Progenitor cell of endocrine pancreas (in vitro differentiated cells): ENCODE measurements at places on chromosomes 16 and 17.

- H3K27ac ChIP-seq = no peak overlapping the region
- no peak overlapping the region for H3K4me3 ChIP-seq
- H3K4me1 ChIP-seq = peaks cover 12% of the 10 kb centered on the region
- H3K36me3 ChIP-seq = no peaks in the 10 kb centered on the region
Measured at GRCh38 chr16:77480681-77481315, 46.0 kb upstream of the ADAMTS18 start.

- H3K27me3 ChIP-seq = no peaks in the 10 kb centered on the region
- H3K4me3 ChIP-seq = no peak overlapping the region
- H3K36me3 ChIP-seq = peaks cover 18% of the 10 kb centered on the region
Measured at GRCh38 chr17:2243953-2244352, 59.6 kb downstream of the SMG6 start.

- no peak overlapping the region for H3K4me3 ChIP-seq
- H3K27me3 ChIP-seq = no peaks in the 10 kb centered on the region
- DNase-seq = no peak
- H3K36me3 ChIP-seq = no peaks in the 10 kb centered on the region
Measured at GRCh38 chr17:69223809-69224208, 4.8 kb downstream of the ABCA10 start.

GRCh38 chr16:78866521-78866920, 734.0 kb downstream of the MAF start:
- no peaks in the 10 kb centered on the region for H3K4me1 ChIP-seq
- H3K4me3 ChIP-seq = no peak overlapping the region
- no peak for DNase-seq
- H3K27ac ChIP-seq = no peak overlapping the region
- H3K36me3 ChIP-seq = no peaks in the 10 kb centered on the region

DNA sequence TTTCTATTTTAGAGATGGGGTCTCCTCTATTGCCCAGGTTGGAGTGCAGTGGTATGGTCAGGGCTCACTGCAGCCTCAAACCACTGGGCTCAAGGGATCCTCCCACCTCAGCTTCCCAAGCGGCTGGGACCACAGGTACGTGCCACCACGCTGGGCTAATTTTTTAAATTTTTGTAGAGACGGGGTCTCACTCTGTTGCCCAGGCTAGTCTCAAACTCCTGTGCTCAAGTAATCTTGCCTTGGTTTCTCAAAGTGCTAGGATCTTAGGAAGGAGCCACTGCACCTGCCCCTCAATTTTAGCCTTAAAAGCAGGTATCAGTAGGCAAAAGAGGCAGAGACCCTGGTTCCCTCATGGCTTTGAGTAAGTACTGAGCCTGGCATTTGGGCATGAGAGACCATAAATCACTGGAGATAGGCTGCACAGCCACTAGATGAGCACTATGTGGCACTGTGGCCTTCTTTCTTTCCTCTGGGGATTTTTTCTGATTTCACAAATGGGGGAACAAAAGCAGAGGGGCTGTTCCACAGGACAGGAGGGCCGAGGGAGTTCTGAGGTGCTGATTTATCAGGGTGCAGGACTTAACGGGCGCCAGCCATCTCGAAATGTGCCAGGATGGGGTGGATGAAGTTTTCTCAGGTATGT, 82.2 kb downstream of the PLXDC1 start:
- peaks cover 4% of the 10 kb centered on the region for H3K27me3 ChIP-seq
- no peak overlapping the region for H3K4me3 ChIP-seq

DNA sequence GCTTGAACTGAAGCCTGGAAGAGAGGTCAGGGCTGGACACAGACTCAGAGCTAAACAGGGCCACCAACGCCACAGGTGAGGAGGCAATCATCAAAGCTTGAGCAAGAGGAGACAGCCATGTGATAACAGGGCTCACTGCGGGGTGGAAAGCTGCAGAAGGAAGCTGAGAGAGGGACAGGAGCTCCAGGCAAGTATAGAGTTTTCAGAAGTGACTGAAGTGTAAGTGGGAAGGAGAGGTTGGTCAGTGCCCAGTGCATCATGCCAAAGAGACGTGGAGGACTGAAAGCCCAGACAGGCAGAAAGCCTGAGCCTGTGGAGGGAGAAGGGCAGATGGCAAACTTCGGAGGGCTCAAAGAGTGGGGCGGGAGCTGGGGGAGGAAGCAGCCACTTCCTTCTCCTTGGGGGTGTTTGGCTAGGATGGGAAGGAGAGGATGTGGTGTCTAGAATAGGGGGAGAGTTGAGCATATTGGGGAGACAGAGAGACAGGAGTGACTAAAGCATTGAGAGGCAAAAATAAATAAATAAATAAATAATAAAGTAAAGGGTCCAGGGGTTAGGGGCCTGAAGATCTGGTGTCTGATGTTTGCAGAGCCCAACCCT, 2.6 kb downstream of the KIFC3 start:
- DNase-seq = no peak
- H3K4me3 ChIP-seq = peak overlapping the region; percentile 50
- H3K4me1 ChIP-seq = peaks cover 54% of the 10 kb centered on the region
- no peaks in the 10 kb centered on the region for H3K36me3 ChIP-seq
- H3K27ac ChIP-seq = no peak overlapping the region

DNA sequence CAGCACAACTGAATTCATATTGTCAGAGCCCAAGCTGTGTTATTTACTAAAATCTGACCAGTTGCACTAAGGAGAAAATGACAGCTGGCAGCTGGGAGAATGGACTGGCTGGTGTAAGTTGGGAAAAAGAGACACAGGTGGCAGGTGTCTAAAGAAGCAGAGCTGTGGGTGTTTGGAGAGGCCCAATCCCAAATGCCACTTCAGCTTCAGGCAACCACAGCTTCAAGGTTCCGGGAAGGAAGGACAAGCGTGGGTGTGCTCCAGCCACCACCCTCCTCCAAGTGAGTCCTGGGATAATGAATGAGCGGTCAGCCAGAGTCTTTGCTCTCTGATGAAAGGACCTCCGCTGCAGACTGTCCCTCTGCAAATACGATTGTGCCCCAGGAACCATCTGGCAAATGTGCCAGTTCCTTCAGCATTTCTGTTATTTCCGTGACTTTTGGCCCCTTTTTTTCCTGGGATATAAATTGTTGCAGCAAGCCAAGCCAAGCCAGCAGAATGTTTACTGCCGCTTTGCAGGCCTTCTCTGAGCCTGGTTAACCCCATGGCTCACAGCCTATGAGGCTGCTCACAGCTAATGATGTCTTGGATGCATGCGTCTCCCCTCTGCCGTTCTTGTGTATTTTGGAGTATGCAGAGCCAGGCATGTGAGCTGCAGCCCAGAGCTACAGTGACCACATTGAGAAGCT, 9.5 kb upstream of the RHBDL3 start:
- no peak for DNase-seq
- no peak overlapping the region for H3K4me3 ChIP-seq
- H3K27ac ChIP-seq = no peak overlapping the region
- H3K4me1 ChIP-seq = peaks cover under 1% of the 10 kb centered on the region
- no peaks in the 10 kb centered on the region for H3K36me3 ChIP-seq

GRCh38 chr16:1026057-1026783, 44.6 kb downstream of the SOX8 start:
- H3K36me3 ChIP-seq = no peaks in the 10 kb centered on the region
- H3K4me1 ChIP-seq = no peaks in the 10 kb centered on the region
- no peak for DNase-seq
- H3K27ac ChIP-seq = no peak overlapping the region

DNA sequence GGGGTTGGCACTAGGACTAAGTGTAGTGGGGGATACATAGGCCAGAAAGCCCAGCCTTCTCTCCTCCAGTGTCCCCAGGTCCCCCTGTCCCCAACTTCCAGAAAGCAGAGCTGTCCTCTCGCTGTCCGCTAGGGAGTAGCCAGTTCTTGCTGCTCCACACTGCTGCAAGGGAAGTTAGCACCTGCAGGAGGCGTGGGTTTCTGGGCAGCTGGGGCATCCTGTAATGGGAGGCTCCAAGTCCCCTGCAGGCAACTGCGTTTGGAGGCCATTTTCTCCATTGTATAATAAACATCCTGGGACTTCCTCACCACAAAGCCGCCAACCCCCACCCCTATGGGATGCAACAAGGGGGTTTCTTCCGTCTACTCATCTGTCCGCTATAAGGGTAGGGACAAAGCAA, 1.7 kb downstream of the RPRML start:
- H3K27ac ChIP-seq = no peak overlapping the region
- H3K27me3 ChIP-seq = peaks cover 81% of the 10 kb centered on the region
- H3K4me3 ChIP-seq = no peak overlapping the region
- peaks cover 7% of the 10 kb centered on the region for H3K4me1 ChIP-seq
- peak; percentile 69 for DNase-seq

- H3K36me3 ChIP-seq = no peaks in the 10 kb centered on the region
- no peak overlapping the region for H3K4me3 ChIP-seq
- no peak overlapping the region for H3K27ac ChIP-seq
- peak; percentile 45 for DNase-seq
- peaks cover 6% of the 10 kb centered on the region for H3K27me3 ChIP-seq
Measured at GRCh38 chr17:68398691-68399637, 58.3 kb downstream of the WIPI1 start.

GRCh38 chr17:82373731-82374625, 2.4 kb downstream of the UTS2R start:
- H3K4me1 ChIP-seq = peaks cover 3% of the 10 kb centered on the region
- H3K4me3 ChIP-seq = no peak overlapping the region
- H3K27ac ChIP-seq = no peak overlapping the region
- DNase-seq = no peak

GRCh38 chr16:64841071-64841470, 280.8 kb downstream of the CDH11 start:
- no peak overlapping the region for H3K4me3 ChIP-seq
- no peaks in the 10 kb centered on the region for H3K4me1 ChIP-seq
- H3K27me3 ChIP-seq = no peaks in the 10 kb centered on the region
- no peak overlapping the region for H3K27ac ChIP-seq

DNA sequence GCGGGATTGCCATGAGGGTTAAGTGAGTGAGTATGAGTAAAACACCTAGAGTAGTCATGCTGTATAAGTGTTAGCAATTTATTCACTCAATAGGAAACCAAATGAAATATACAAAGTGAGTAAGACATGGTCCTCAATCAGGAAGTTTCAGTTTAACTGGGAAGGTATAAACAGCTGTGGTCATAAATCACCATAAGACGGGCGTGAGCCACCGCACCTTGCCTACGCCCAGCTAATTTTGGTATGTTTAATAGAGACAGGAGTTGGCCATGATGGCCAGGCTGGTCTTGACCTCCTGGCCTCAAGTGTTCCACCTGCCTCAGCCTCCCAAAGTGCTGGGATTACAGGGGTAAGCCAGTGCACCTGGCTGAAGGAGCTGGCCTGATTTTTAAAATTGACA, 27.0 kb downstream of the RNF135 start:
- H3K27me3 ChIP-seq = no peaks in the 10 kb centered on the region
- H3K4me1 ChIP-seq = peaks cover 5% of the 10 kb centered on the region
- H3K4me3 ChIP-seq = no peak overlapping the region
- H3K36me3 ChIP-seq = peaks cover 12% of the 10 kb centered on the region

DNA sequence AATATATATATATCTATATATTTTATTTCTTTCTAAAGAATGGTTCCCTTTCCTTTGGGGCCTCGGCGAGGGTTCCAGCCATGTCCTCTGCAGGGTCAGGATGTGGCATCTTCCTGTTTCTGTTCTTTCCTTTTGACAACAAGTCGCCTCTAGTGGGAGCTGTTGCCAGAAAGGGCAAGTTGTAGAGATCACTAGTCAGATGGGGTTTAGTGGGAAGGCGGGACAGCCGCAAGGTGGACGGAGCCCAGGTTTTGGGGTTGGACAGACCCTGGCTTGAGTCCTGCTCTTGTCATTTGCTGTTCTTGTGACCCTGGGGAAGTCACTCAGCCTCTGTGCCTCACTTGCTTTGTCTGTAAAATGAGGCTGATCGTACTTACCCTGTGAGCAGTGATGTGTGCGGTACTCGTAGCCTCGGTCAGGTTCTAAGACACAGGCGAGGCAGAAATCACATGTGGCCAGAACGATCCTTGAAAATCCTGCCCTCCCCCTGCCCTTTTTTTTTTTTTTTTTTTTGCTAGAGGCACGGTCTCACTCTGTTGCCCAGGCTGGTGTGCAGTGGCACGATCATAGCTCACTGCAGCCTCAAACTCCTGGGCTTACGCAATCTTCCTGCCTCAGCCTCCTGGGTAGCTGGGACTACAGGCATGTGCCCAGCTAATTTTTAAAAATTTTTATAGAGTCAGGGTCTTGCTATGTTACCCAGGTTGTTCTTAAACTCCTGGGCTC, 80.1 kb downstream of the ABCC6 start:
- H3K27ac ChIP-seq = peak overlapping the region; percentile 24
- DNase-seq = no peak
- H3K4me1 ChIP-seq = no peaks in the 10 kb centered on the region
- H3K4me3 ChIP-seq = no peak overlapping the region
- peaks cover 14% of the 10 kb centered on the region for H3K36me3 ChIP-seq
- no peaks in the 10 kb centered on the region for H3K27me3 ChIP-seq

DNA sequence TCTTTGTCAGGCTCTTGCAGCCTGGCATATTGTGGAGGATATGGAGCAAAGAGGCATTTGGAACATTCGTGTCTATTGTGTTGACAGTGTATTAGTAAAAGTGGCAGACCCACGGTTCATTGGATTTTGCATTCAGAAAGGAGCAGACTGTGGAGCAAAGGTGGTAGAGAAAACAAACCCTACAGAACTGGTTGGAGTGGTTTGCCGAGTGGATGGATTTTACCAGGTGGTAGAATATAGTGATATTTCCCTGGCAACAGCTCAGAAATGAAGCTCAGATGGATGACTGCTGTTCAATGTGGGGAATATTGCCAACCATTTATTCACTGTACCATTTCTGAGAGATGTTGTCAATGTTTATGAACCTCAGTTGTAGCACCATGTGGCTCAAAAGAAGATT, 44.5 kb downstream of the EFCAB13 start:
- H3K27me3 ChIP-seq = no peaks in the 10 kb centered on the region
- peaks cover 1% of the 10 kb centered on the region for H3K36me3 ChIP-seq
- DNase-seq = no peak
- no peaks in the 10 kb centered on the region for H3K4me1 ChIP-seq
- no peak overlapping the region for H3K4me3 ChIP-seq

DNA sequence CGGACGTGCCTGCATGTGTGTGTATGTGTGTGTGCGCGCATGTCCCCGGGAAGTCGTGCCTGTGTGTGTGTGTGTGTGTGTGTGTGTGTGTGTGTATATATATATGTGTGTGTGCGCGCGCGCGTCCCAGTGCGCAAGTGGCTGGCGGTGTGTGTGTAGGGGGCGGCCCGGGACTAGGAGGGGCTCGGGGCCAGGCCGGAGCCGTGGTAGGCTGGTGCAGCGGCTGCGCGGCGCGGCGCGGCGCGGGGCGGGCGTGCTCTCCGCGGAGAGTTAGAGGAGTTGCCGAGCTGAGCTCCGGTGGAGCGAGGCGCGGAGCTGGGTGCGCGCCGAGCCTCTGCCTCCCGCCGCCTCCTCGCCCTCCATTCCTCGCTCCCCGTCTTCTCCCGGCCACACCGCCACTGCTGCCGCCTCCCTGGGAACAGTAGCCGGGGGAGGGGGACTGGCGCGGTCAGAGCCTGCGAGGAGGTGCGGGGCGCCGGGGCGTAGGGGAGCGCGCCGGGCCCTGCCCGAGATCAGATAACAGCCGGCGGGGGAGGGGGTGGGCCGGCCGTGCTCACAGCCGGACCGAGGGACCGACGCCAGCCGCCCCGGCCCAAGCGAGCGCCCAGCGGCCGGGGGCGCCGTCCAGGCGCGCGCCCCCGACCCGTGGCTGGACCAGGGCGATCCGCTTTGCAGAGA, at the start of gene KCNJ12:
KCNJ12 (plus strand) TSS at position 277 of the 678 bp plus-strand sequence. CDS start 38,986 bp downstream, outside the sequence.
- H3K27ac ChIP-seq = no peak within 1 kb of the TSS
- H3K27me3 ChIP-seq = peaks cover 54% of the 10 kb centered on the region
- peak within 1 kb of the TSS; percentile 58 for H3K4me3 ChIP-seq
- no peaks in the 10 kb centered on the region for H3K36me3 ChIP-seq

GRCh38 chr16:85141491-85142128, 29.3 kb upstream of the CIBAR2 start:
- H3K27me3 ChIP-seq = peaks cover 21% of the 10 kb centered on the region
- DNase-seq = no peak
- H3K27ac ChIP-seq = no peak overlapping the region
- no peak overlapping the region for H3K4me3 ChIP-seq
- peaks cover 3% of the 10 kb centered on the region for H3K4me1 ChIP-seq
